ENCODE measurements at places on chromosomes 7 and 10.

GRCh38 chr7:150983893-150984368 lies 5.8 kb upstream of the KCNH2 start:
- no peak for DNase-seq

DNA sequence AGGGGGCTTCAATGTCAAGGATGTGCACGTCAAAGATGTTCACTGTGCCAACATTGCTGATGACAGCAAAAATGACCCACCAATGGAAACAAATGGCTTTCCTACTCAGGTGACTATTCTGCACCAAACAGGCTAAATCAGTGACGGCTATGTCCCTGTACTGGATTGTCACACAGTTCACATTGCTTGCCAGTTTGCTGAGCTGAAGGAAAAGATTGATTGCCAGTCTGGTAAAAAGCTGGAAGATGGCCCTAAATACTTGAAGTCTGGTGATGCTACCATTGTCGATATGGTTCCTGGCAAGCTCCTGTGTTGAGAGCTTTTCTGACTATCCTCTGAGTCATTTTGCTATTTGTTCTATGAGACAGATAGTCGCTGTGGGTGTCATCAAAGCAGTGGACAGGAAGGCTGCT lies 202.2 kb upstream of the ETV1 start:
- DNase-seq, result no peak

DNA sequence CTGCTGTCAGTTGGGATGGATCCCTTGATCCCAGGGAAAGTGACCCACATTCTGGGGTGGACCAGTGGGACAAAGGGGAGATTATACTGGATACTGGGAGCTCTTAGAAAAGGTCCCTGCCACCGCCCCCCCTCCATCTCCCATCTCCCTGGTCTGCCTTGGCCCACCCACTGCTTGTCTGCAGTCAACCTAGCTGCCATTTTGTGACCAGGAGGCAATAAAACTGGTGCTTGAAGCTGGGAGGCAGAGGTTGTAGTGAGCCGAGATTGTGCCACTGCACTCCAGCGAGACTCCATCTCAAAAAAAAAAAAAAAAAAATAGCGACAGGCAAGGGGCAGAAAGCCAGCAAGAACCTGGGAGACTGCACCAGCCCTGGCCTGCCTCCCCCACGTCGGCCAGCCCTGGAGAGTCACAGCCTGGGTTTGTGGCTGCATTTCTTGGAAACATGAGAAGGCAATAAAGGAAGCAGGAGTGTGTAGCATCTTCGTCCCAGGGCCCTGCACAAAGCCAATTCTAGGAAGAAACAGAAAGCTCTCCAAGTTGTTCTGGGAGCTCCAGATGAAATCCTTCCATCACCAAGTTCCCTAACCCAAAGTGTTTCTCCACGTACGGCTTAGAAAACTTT lies 4.7 kb upstream of the ARPC1B start:
- no peak for DNase-seq

DNA sequence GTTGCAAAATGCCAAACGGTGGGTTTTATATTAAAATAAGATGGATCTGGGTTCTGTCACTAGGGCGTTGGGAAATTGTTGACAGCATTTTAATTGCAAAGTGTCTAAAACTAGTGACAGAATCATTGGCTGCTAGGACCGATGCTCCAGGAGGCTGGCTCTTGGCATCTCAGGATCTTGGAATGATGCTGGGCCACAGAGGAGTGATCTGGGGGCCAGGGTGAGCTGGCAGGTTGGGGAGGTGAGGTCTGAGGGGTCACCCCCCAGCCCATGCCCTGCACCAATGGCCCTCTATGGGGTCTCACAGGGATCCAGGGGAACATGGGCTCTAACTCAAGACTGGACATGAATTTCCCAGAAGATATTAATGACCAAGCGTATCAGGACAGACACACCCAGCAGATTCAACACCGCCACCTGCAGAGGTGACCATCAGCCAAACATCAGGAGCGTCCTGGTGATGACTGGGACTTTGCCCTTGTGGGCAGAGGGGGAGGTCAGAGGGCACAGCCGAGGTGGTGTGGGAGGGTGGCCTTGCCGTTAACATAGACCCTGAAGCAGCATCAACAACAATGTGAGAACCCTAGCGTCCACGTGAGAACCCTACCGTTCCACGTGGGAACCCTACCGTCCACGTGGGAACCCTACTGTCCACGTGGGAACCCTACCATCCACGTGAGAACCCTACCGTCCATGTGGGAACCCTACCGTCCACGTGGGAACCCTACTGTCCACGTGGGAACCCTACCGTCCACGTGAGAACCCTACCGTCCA lies 89.0 kb upstream of the PPP2R2D start:
- no peak for DNase-seq

DNA sequence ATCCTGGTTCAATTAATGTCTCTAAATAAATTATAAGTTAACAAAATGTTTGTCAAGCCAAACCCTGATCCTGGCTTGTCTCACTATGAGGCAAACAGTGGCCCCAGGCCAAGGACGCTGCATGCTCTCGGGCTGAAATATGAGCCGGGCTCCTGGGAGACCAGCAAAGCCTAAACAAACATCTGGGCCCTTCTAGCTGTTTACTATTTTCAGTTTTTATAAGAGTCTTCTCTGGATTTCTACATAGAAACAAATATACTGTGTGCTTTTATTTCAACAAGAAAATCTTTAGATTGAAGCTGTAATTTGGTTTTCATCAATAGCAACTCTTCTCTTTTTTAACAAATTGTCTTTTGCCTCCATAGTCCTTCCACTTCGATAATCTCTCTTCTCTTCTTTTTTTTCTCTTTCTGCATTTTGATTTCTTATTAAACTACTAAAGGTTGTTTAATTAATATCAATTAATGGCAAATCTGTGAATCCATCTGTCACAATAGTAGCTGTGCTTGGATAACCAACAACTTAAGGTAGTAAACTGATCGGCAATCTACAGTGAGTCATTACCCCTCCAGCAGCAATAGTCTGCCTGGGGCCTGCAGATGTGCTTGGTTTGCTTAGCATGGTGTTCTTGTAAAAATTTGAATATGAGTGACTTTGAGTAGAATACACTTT lies 83.3 kb upstream of the DNAJC1 start:
- no peak for DNase-seq

DNA sequence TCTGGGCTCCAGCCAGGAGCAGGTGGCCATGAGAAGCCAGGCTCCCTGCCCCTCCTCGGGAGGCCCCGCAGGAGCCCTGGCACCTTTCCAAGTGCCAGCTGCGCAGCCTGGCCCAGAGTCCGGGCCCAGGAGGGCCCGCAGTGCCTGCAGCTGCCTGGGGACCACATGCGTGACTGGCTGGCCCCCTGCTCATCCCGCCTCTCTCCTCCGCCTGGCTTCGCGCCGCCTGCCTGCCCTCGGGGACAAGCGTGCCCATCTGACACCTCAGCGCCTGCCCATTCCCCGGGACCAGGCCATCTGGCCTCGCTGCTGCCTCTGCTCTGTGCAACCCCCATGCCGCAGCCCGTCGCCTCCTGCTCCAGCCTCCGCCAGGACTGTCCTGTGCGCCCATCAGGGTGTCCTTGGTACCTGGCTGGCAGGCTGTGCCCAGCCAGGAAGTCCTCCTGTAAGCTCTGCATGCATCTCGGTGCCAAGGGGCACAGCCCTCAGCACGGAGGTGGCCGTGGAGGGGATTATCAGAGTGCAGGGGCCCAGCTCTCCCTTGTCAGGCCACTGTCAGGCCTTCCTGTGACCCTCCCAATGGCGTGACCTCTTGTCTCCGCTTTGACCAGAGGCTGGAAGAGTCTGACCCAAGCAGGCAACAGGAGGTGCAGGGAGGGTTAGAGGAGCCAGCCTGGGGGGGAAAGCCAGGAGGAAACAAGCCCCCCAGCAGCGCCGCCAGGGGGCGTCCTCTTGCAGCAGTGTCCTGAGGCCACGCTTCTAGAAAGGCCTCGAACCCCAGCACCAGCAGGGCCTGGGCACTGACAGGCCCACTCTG lies 50.5 kb downstream of the TMEM209 start:
- no peak for DNase-seq

GRCh38 chr7:50352751-50353150 lies 48.2 kb downstream of the IKZF1 start:
- no peak for DNase-seq
